Epithelial cell of esophagus (primary cell): ENCODE measurements at places on chromosomes 2 and 18.

GRCh38 chr18:22168360-22168921, 948 bp upstream of the GATA6 start:
- peak; percentile 46 for DNase-seq

DNA sequence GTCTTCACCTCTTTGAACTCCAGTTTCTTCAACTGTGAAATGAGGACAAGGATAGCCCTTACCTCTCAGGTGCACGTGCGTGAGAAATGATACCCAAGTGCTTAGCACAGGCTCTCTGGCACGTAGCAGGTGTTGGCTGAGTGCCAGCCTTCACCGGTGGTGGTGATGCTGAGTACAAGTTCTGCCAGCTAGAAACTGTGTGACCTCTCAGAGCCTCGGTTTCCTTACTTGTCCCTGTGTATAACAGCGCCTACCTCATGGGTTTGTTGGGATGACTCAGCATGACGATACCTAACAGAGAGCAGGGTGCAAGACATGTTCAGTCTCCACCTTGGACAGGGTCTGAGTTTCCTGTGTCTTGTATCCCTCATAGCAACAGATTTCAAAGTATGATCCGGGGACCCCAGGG, 205.1 kb downstream of the TNS1 start:
- peak; percentile 84 for DNase-seq

DNA sequence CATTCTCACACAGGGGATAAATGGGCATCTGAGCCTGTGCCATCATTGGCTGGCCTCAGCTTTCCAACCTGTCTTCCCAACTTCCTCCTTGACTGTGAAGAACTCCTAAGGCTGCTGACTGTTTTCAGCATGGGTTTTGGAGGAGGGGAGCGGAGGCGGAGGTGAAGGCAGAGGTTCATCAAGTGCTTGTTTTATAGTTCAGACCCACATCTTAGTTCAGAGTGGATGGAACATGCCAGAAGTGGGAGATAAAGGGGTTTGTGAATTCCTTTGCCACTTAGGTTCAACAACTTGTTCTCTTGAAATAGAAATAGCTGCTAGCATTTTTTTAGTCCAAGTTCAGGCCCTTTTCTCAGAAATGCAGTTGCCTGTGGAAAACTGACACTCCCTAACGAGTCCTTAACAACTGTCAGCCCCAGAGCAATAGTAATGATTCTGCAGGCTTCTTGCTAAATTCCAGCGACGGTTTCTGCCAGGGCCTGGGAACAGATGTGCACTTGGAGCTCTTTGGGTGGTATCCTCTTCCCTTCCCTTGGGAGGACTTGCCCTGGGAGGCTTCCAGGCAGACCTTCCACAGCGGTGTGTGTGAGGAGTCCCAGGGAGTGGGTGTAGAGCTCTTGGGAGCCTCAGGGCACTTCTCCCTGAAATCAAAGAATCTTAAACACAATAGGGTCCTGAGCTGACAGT, 30.1 kb upstream of the ITGA6 start:
- DNase-seq, result no peak

DNA sequence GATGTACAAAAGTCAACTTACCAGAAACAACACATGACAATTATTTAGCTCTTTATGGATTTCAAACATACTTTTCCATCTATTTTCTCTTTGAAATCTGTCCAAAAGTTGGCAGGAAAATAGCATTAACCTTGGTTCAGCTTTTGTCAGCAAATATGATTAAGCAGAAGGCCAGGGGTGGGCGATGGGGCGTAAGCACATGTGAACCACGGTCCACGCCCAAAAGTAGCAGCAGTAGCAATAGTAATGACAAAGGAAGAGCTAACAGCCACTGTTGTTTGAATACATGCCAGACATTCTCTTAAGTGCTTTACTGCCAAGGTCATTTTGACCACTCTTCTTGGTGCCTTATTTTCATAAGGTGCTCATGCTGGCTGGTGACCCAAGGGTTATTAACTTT, 73.5 kb downstream of the ANTXR1 start:
- no peak for DNase-seq

GRCh38 chr2:31212659-31213600, 4.4 kb downstream of the CAPN14 start:
- peak; percentile 62 for DNase-seq

GRCh38 chr2:239953418-239954061, 71.6 kb downstream of the NDUFA10 start:
- DNase-seq, result peak; percentile 17

DNA sequence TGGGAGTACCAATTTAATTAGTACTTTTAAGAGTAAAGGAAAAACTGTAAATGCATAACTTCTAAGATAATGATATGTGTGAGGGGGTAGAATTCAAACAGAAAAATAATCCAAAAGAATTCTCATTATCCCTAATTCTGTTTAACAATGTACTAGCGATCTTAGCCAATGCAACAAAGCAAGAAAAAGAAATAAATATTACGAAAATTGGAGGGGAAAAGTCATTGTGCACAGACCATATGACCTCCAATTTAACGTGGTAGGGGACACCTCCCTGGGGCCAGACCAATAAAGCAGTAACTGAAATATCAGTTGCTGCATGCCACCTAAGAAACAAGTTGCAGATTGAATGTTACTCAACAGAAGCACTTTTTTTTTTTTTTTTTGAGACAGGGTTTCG, 25.9 kb upstream of the PEX13 start:
- DNase-seq, result no peak

DNA sequence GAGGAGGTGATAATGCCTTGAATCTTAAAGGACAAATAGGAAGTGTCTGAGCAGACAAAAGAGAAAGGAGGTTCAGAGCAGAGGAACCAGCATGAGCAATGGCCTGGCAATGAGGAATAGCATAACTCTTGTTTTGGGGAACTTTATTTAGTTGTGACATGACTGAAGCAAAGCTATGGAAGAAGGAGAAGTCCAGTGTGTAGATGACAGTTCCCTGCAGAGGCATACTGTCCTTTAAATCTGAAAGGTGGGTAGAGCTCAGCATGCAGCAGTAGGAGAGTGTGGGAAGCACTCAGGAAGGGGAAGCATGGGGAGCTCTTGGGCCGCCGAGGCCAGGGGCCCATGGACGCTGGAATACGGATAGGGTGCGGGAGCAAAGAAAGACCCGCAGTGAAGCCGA, 173.8 kb downstream of the SEPTIN10 start:
- DNase-seq, result no peak

- no peak for DNase-seq
These were observed 43.7 kb upstream of the FZD5 start for GRCh38 chr2:207813221-207813916.

GRCh38 chr2:35421485-35421884, 934.1 kb upstream of the CRIM1 start:
- no peak for DNase-seq

DNA sequence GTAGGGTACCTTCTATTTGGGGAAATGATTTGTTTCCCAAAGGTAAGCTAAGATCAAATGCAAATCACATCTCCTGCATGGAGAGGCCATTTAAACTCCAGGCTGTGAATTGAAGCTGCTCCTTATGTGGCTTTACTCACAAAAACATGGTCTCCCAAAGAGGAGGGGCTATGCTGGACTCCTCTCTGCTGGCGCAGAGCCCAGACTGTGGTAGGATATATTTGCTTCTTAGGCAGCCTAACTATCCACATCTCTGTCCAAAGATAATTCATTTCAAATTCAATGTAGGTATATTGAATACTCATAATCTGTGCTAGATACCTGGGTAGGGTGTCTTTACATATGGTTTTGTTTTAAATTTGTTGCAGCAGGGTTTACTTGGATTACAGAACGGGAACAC, 358.5 kb downstream of the ALK start:
- no peak for DNase-seq

GRCh38 chr18:73948497-73948896, 199.1 kb downstream of the FBXO15 start:
- no peak for DNase-seq

GRCh38 chr2:228720895-228721294, 539.4 kb upstream of the SPHKAP start:
- DNase-seq, result no peak

DNA sequence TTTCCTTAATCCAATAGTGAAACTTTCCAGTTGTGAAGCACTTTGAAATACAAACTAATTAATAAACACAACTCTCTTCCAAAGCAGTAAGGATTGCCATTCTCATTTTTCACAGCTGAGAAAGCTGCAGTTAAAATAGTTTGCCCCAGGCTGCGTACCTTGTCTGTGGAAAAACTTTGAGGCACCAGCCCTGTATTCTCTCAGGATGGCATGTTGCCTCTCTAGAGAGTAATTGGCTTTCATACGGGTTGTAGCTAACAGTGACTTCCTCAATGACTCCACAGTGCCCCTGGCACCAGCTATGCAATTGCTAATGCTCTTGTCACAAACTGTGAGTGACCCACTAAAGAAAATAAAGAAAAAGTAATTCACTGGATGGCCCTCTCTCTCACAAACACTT, 345.7 kb downstream of the MTX2 start:
- DNase-seq, result no peak

DNA sequence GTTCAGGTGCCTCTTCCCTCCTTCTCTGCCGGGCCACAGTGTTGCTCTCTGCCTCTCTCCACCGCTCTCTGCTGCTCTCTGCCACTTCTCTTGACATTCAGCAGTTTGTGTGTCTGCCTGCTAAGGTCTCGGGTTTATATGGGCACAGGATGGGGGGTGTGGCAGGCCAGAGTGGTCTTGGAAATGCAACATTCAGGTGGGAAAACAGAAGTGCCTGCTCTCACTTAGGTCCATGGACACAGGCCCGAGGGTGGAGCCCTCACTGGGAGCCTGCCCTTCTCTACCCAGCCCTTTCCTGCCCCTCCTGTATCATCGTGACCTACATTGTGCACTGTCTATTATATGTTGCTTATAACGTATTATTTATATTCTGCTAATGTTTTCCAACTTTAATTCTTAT, 120.8 kb upstream of the TMEM18 start:
- no peak for DNase-seq

DNA sequence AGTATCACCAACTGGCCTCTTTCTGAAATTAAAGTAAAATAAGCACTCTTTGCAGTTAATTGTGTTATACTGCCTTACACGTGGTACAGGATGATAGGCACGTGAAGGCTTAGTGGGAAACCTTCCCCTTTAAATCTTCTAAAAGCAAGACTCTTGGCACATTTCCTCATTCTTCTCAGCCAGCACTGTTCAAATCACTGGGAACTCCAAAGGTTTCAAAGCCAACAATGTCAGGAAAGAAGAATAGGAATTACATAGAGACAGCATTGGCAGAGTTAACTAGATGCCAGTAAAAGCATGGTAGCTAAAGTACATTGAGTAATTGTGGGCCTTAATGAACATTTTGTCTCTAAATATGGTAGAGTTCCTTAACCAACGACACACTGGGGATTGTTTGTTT, 96.4 kb downstream of the DTNA start:
- no peak for DNase-seq

- no peak for DNase-seq
These were observed 162.0 kb downstream of the ETAA1 start for GRCh38 chr2:67559156-67559555.

DNA sequence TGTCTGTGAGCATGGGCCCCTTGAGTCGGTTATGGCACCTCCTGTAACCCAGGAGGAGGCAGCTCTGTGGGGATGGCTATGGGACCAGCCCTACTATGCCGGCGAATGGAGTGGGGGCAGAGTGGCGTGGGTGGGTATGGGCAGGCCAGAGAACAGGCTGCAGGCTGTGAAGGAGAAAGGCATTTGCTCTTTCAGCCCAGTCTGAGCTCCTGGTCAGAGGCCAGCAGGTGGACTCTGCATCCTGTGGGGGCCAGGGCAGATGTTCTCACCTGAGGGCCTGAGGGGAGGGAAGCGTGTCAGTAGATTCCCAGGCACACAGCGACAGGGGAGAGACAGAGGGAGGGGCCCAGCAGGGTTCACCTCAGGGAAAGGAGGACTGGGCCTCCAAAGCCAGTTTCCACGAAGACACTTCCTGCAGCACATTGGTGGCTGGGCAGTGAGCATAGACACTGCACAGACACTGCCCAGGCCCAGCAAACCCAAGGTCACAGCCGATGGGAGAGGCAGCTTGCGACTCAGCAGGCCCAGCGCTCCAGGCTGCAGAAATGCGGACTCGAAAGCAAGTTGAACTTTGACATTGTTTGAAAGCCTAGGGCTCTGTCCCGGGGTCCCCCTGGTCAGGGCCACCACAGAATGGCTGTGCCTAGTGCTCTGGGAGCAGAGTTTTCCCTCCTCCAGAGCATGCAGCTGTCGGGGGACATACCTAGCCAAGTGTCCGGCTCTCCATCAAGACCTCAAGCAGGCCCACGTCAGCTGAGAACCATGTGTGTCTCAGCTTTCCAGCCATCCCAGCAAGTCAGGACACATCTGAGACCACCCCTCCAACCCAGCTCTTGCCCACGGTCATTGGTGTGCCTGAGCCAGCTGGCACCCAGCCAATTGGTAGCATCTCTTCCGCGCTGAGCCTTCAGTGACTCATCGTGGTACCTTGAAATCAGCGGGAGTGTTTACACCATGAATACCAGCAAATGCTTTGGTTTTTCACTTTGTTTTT, 53.8 kb downstream of the TGOLN2 start:
- peak; percentile 98 for DNase-seq

DNA sequence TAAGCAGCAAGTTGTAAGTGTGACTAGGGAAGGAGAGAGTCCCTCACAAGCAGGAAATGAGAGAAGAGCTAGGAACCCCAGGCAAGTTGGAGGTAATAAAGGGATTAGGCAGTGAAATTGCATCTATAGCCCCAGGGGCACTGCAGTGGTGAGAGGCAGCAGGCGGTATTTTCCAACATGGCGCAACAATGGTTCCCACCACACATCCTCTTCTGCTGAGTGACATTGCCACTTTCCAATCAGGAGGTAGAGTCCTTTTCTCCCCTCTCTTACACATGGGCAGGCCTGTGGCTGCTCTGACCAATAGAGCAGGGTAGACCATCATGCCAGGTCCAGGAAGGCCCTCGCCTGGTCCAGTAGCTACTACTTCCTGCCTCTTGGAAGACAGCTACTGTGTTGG, 86.6 kb downstream of the DNER start:
- peak; percentile 40 for DNase-seq

DNA sequence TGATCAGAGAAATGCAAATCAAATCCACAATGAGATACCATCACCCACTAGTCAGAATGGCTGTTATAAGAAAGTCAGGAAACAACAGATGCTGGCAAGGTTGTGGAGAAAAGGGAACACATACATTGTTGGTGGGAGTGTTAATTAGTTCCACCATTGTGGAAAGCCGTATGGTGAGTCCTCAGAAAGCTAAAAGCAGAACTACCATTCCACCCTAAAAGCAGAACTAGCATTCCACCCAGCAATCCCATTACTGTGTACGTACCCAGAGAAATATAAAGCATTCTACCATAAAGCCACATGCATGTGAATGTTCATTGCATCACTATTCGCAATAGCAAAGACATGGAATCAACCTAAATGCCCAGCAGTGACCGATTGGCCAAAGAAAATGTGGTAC, 60.7 kb downstream of the ANKRD62 start:
- DNase-seq, result no peak

DNA sequence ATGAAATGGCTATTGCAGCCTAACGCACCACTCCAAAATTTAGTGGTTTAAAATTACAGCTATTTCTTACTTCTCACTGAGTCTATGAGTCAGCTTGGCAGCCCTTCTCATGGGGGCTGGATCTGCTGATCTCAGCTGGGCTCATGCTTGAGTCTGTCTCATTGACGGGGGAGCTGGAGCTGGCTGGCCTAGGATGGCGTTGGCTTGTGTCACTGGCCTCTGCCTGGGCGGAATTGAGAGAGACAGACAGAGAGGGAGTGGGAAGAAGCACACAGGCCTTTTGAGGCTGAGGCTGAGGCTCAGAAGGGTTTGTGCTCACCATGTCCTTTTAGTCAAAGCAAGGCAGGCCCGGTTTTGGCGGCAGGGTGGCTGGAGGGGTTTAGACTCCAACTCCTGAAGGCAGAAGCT, 412.1 kb upstream of the MYT1L start:
- DNase-seq, result peak; percentile 91

GRCh38 chr2:11163439-11164317, 8.4 kb downstream of the SLC66A3 start:
- DNase-seq, result no peak
